ENCODE measurements at places on chromosomes 5 and 9.

- no peak for DNase-seq
These were observed 149.3 kb upstream of the POU5F2 start for GRCh38 chr5:93890657-93891056.

GRCh38 chr5:139561655-139562451 lies 714 bp downstream of the UBE2D2 start:
- peak; percentile 48 for DNase-seq

DNA sequence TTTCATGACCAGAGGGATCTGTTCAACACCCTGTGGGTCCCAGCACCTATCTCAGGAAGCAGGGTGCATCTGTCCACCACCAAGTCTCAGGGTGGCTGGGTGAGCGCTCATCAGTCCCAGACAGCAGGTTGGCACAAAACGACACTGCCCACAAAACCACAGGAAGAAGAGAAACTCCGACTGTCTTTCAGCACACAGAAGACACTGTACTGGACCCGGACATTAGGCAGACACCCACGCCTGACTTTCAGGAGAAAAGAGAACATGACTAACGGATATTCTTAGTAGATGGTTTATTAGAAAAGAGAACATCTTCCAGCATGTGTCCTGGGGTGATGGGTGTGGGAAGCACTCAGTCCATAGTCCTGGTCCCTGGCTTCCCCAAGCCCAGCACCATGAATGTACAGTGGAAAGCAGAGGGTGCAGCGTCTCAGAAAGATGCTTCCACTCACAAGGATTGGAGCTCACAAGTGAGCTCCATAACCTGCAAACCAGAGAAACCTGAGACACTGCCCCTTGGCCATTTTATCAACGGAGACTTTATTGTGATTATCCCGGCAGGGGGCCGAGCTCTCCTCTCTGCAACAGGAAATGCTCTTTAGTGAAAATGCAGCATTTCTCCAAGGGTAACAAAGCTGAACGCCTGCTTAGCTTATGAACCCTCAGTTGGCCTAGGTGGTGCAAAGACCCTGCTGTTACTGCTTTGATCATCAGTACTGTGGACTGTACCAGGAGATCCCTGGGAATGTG lies 35.8 kb upstream of the LCP2 start:
- DNase-seq, result peak; percentile 25

GRCh38 chr5:179679014-179679674 lies 1.7 kb downstream of the CBY3 start:
- DNase-seq, result peak; percentile 36

DNA sequence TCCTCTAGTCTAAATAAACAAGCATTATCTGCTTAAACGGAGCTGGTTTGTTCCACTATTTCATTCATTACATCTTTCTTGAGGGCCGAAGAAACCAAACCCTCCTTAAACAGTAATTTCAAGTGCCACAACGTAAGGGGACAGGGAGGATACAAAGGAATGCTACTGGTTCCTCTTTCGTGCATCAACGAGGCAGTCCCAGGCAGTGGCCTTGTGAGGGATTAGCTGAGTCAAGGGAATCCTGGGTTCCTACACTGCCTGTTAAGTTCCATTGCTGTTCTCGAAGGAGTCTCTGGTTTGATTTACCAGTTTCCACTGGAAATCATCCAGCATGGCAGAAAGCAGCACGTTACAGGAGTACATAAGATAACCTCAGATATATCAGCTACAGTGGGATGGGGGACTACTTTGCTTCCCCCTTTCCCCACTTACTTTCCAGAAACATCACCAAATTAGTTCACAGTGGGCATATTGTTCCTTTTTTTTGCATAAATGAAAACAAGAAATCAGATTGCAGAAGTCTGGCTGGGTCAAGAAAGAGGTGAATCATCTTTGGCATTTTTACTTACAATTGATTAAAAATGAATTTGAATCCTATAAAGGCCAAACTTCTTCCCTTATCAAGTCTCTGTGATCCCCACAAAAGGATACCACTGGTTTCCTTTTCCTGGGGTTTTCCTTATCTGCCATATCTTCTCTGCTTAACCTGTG lies 2.5 kb upstream of the RANBP3L start:
- DNase-seq, result no peak

- no peak for DNase-seq
These were observed 97.0 kb upstream of the TARS1 start for GRCh38 chr5:33343676-33344327.

- no peak for DNase-seq
These were observed 376.8 kb downstream of the EBF1 start for GRCh38 chr5:158722940-158723339.

- DNase-seq, result no peak
These were observed 55.5 kb upstream of the RASGRF2 start for GRCh38 chr5:80904533-80905187.

DNA sequence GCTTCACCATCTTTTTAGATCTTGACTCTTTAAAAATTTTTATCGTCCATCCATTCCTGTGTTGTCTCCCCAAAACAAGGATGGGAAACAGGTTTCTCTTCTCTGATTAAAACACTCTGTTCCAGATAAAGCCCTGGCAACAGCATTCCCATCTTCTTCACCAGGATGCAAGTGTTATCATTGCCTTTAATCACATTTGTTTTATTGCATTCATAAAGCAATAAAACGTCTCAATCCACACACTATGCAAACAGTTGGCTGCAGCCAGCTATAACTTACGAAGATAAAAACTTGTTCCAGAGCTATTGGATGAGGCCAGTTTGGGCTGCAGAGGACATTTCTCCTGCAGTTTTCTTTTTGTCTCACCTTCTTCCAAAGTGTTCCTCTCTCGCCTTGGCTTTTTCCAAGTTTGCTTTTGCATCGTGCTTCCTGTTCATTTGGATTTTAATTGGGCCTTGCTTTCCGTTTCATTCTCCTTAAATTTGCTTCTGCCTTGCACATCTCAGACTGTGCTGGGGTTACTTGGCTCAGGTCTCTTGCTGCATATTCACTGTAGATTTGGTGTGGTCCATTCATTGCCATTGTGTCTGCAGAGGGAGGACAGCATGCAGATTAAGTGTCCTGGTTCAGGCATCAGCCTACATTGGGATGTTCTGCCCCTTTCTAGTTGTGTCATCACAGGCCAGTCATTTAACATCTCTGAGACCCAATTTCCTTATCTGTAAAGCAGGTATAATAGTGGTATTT lies 136.5 kb upstream of the LIFR start:
- no peak for DNase-seq

DNA sequence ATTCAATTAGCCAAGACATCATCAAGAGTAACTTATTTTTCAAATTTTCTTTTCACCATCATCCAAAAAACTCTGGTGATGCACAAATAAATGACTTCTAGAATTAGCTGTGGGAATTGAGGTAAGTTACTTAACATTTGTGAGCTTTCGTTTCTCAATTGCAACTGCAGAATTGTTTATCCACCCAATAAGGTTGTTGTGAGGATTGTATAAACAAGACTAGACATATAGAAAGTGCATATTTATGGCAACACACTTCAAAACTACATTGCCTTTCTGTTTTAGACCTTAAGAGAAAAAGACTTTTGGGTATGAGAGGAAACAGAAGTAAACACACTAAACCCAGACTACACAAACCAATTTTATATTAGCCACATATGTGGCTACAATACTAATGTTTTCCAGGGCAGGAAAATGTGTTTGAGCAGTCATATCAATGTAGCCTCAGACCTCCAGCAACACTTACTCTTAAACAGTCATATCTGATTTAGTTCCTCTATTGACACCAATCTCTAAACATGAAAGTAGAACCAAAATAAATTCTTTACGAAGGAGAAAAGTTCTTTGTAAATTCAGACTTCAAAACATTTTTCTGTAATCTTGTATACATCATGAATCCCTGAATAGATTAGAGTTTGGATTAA lies 488.0 kb upstream of the CYLC2 start:
- DNase-seq, result no peak

DNA sequence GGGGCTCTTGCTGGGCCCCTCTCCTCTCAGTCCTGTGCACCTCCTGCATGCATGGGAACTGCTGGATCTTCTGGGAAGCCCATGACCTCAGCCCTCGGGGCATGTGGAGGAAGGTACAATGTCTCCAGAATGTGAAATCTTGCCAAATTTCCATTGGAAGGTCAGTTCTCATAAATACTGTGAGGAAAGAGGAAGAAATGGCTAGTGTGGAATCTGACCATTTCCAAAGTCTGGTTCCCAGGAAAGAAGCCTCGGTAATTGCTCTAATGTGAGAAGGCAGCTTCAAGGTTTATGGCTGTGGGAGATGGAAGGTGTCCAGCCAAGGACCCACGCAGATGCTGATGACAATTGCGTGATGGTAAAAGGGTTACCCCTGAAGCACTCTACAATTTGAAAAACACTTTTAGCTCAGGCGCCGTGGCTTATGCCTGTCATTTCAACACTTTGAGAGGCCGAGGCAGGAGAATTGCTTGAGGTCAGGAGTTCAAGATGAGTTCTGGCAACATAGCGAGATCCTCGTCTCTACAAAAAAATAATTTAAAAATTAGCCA lies 8.1 kb upstream of the IL17B start:
- no peak for DNase-seq

DNA sequence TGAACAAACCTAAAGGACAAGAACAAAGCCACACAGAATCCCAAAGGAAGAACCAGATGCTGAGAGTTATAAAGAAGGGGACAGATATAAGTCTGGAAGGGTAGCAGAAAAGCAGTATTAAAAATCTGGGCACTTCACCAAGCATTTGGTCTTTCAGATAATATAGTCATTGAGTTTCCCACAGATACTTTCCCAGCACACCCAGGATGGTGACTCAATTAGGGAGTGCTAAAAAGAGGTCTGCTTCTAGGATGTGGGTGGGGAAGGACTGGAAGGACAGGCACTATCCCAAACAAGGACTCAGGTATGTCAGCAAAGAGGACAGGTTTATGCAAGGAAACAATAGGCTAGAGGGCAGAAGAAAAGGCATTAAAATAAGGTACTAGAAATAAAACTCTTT lies 59.3 kb downstream of the DIAPH1 start:
- DNase-seq, result no peak

DNA sequence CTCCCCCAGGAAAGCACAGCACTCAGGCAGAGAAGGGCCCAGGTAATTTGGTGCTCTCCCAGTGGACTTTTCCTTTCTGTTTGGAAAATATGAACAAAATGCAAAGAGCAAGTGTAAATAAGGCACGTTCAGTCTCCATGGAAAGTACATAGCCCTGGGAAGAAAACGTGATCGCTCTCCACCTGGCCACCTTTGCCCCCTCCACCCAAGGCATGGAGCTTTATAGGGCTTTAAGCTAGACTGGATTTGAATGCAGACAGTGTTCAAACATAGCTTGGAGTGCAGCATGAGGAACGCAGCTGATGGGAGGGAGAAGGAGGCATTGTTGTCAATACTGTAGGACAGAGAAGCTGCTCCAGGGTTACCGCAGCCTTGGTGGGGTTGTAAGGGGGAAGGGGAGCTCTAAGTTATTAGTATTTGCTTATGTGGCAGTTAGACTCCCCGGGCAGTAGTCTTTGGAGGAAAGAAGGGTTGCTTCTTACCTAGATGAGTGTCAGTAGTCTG lies 500.2 kb downstream of the SPOCK1 start:
- no peak for DNase-seq

DNA sequence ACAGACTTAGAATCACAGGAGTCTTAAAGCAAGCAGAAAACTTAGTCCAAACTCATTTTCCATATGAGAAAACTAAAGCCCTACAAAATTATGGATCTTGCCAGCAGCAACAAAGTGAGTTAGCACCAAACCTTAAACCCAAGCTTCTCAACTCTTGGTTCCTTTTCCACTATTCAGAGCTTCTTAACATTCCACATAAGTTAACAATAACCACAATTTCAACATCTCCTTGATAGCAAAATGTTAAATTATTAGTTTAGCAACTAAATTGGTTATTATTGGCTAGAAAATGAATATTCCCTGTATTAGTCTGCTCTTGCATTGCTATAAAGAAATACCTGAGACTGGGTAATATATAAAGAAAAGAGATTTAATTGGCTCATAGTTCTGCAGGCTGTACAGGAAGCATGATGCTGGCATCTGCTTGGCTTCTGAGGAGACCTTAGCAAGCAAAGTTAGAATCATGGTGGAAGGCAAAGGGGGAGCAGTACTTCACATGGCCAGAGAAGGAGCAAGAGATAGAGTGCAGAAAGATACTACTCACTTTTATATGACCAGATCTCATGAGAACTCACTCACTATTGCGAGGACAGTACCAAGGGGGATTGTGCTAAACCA lies 26.2 kb upstream of the ARSB start:
- DNase-seq, result no peak

DNA sequence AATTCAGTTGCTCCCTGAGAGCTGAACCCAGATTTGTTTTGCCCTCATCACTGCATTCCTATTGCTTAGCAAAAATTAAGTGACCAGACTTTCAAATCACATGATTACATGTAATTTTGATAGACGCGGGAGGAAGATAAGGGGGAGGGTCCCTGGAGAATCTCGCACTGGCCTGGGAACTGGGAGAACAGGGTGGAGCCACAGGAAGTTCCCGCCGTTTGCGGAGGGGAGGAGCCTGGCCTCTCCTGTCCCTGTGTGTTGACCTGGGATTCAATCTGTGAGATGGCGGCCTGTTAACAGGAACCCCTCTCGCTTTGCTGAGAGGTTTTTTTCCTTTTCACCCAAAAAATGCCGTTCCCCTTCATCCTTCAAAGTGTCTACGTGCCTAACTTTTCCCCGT lies 142.9 kb upstream of the OR13F1 start:
- no peak for DNase-seq

DNA sequence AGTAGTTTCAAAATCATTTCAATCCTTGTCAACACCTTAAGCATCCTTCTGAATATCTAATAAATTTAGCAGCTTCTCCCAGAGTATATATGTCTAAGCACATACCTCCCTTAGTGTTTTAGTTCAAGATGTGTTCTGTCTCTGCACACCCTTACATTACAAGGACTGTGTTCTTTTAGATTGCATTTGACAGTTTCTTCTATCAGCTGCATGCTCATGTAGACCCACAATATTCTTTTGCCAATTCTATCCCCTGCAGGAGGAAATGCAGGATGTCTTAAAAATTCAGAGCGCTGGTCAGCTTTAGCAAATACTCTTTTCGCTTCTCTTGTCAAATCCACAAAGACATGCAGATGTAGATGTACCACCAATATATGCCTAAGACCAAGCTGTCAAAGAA lies 145.8 kb upstream of the SLC30A5 start:
- no peak for DNase-seq

- no peak for DNase-seq
These were observed 74.2 kb downstream of the ADGRV1 start for GRCh38 chr5:90632791-90633190.

DNA sequence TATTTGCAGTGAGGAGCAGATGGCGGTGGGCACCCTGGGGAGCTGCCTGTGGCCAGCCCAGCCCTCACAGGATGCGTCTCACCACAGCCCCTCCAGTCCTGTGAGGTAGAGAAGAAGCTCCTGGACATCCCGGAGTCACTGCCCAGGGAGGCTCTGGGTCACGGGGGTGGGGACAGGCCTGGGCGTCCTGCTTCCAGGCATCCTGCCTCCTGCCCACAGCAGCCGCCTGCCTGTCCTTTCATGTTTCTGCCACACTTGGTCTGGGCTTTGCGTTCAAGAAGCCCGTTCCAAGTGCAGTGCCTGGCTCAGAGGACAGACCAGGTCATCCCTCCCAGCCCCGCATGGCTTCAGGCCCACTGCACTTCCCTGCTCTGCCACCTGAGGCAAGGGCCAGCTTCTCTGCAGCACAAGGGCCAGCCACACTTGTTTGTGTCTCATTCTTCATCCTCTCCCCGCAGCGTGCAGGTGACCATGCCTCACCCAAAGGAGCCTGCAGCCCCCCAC lies 38.2 kb downstream of the ZDHHC11B start:
- DNase-seq, result no peak

Measured in stimulated activated CD4-positive, alpha-beta T cell treated with anti-CD3 and anti-CD28 coated beads, Interleukin-15, amount 100 ng/mL, for 1 hour (primary cell).